ENCODE measurements at places on chromosomes 1 and 21. TPM values are rescaled to one million over a fixed set of nuclear protein-coding genes. Genes with fewer than 3 reads are reported as not detected.

NR5A2 gene
- polyA plus RNA-seq, result 0.06 TPM

TSPAN1 gene
- polyA plus RNA-seq, result 0.96 TPM

DNA sequence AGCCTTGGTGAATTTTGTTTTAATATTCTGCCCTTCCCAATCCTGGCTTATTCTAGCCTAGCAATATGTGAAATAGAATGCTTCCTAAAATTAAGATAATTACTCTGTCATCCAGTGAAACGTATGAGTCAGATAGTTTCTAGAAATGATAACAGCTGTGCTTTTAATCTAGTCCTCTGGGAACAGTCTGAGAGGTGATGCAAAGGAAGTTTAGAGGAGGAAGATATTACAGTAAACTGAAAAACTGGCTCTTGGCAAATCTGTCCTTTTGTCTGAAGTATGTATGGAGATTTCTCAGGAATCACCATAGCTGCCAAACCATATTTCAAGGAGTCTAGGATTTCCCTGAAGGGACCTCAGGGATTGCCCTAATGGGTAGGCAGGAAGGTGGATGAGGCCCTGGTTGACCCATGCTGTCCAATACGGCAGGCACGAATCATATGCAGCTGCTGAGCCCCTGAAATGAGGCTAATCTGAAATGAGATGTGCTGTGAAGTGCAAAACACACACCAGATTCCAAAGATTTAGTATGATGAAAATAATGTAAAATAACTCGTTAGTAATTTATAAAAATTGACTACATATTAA, 70.8 kb upstream of the LBR start:
- H3K36me3 ChIP-seq, result no peaks in the 10 kb centered on the region
- H3K4me1 ChIP-seq, result no peaks in the 10 kb centered on the region
- H3K27ac ChIP-seq, result no peak overlapping the region

- H3K4me1 ChIP-seq, result no peaks in the 10 kb centered on the region
- no peaks in the 10 kb centered on the region for H3K27me3 ChIP-seq
- no peak overlapping the region for H3K27ac ChIP-seq
- H3K4me3 ChIP-seq, result no peak overlapping the region
Observed at GRCh38 chr21:32819694-32820093, 48.1 kb upstream of the PAXBP1 start.

- H3K4me1 ChIP-seq, result no peaks in the 10 kb centered on the region
- no peak overlapping the region for H3K4me3 ChIP-seq
- no peaks in the 10 kb centered on the region for H3K36me3 ChIP-seq
- H3K27ac ChIP-seq, result no peak overlapping the region
- no peaks in the 10 kb centered on the region for H3K27me3 ChIP-seq
Observed at GRCh38 chr1:6905790-6906189, 120.5 kb downstream of the CAMTA1 start.

GRCh38 chr1:43764581-43764980, 57.2 kb downstream of the ST3GAL3 start:
- DNase-seq, result no peak
- H3K27ac ChIP-seq, result no peak overlapping the region
- no peaks in the 10 kb centered on the region for H3K36me3 ChIP-seq
- H3K4me3 ChIP-seq, result no peak overlapping the region
- no peaks in the 10 kb centered on the region for H3K27me3 ChIP-seq

All from spleen (tissue), 13 donors.